T47D (cell line): ENCODE measurements at places on chromosomes 13 and 19.

DNA sequence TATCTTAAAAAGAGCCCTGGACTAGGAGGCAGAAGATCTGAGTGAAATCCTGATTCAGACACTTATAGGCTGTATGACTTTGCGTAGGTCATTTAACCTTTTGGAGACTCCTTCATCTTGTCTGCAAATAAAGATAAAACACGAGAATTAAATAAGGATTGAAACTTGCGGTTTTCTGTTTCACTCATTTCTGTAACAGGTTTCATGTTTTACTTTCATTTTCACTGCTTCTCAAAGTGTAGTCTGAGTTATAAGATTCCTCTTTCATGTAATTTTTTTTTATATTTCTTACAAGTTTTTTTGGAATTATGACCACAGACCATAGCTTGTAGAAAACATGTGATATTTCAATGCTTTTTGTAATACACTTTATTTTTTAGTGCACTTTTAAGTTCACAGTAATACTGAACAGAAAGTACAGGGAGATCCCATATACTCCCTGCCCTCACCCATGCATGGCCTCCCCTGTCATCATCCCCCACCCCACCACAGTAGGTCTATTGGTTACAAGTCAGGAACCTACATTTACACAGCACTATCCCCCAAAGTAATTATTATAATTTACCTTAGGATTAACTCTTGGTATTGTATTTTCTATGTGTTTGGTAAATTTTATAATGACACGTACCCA, 174.6 kb downstream of the ITGBL1 start:
- DNase-seq: no peak

GRCh38 chr19:3266792-3267514, 42.5 kb downstream of the CELF5 start:
- no peak for DNase-seq

GRCh38 chr19:44657211-44657921, 13.7 kb downstream of the PVR start:
- no peak for DNase-seq

- no peak for DNase-seq
Observed at GRCh38 chr19:31135841-31136240, 213.4 kb downstream of the TSHZ3 start.

DNA sequence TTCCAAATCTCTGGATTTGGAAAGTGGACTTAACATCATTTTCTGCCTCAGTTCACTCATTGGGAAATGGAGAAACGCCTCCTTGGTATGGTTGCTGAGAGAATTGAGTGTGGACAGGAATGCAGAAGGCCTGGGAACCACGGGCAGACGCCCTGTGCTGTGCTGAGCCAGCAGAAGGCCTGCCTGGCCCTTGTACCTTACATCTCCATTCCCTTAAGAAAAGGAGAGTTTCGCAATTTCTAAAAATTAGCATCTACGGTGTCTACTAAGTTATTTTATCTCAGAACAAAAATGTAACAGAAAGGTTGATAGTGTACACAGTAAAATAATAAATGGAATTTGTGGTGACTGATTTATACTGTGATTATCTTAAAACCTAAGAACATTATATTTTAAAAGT, 78.7 kb downstream of the IPO5 start:
- no peak for DNase-seq
